Natural killer cell treated with Interleukin-12 subunit alpha and Interleukin-12 subunit beta and Interleukin-15 and Interleukin-18, amount 100 ng/mL, for 72 hours (primary cell): ENCODE measurements at places on chromosomes 5 and 9. TPM values are rescaled to one million over a fixed set of nuclear protein-coding genes. Genes with fewer than 3 reads are reported as not detected.

Gene SPATA31D4
- not detected for total RNA-seq

DNA sequence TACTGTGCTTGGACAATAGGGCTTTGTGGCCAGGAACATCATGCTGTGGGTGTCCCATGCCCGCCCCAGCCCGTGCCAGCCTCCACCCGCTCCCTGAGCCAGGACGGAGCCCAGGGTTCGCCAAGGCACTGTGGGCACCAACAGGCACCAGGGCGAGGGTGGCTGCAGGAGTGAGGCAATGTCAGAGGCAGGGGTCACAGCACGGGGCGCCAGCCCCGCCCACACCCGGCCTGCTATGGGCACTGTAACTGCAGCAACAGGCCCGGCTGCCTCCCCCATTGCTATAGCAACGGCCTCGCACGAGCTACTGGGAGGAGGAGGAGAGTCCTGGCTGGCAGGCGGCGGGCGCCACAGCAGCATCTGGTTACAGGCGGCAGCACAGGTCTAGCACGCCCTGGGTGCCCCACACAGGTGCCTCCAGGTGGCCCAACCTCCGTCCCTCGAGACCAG, 2.5 kb downstream of the ABCA2 start:
- H3K27ac ChIP-seq = no peak overlapping the region
- DNase-seq = no peak
- no peaks in the 10 kb centered on the region for H3K36me3 ChIP-seq
- H3K4me1 ChIP-seq = peaks cover 26% of the 10 kb centered on the region
- H3K27me3 ChIP-seq = no peaks in the 10 kb centered on the region
- H3K4me3 ChIP-seq = no peak overlapping the region

- H3K27me3 ChIP-seq = peaks cover 4% of the 10 kb centered on the region
- no peaks in the 10 kb centered on the region for H3K4me1 ChIP-seq
- no peak for DNase-seq
- H3K27ac ChIP-seq = no peak overlapping the region
These were observed 218.5 kb downstream of the TLE1 start for GRCh38 chr9:81470864-81471263.

Gene CCDC180
- total RNA-seq = 4.9 TPM

Gene ABCA2
- 77.6 TPM for total RNA-seq

Gene STKLD1
- total RNA-seq = not detected

DNA sequence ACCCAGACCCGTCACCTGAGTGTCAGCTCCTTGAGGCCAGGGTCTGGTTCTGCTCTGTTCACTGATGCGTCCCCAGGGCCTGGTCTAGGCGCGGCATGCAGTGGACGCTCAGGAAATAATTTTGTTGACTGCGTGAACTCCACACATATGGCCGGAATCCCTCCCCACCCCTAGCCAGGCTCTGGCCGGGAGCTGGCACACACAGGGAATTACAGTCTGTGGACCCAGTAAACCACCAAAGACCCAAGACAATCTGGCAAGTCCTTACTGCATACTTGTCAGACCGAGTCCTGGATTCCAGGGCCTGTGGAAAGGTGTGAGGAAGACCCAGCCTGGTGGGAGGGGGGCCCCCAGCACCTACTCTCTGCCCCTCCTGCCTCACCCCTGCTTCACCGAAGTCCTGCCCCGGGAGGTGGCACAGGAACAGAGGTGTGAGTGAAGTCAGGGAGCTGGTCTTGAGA, 113.0 kb upstream of the IER5L start:
- DNase-seq = no peak
- peaks cover 4% of the 10 kb centered on the region for H3K36me3 ChIP-seq
- H3K27ac ChIP-seq = no peak overlapping the region
- H3K4me1 ChIP-seq = no peaks in the 10 kb centered on the region

DNA sequence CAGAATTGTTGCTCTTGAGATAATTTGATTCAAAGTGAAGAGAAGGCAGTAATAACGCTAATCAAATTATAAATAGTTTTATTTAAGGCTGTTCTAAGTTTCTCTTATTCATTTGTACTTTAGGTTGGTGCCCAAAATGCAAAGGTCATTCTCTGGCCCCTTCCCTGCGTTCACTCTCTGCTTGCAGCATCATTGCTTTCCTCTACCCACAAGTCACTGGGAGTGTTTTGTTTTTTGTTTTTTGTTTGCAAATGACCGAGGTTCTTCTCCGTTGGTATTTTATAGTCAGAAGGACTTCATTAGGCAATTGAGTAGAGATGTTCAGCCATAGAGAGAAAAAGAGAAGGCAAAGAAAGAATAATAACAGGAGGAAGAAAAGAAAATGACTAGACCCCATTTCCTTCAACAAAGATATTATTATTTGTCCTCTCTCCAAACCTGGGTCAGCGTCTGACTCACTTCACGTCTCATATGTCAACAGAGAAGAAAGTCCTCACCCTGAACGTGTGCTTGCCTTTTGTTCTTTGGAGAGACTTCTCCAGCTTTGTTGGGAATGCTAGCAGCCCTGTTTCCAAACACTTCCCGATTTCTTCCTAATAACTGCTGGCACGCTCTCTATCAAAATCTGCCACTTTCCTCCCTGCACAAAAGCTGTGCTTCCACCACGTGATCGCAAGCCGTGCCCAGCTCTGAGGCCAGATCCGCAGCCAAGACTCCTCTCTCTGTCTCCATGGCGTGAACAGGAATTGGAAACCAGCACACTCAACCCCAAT, 119.8 kb downstream of the EBF1 start:
- no peaks in the 10 kb centered on the region for H3K36me3 ChIP-seq
- peaks cover 24% of the 10 kb centered on the region for H3K27me3 ChIP-seq
- H3K4me1 ChIP-seq = no peaks in the 10 kb centered on the region
- no peak for DNase-seq
- H3K4me3 ChIP-seq = no peak overlapping the region
- no peak overlapping the region for H3K27ac ChIP-seq

Gene MARCOL
- not detected for total RNA-seq

Gene FOXD4L4
- not detected for total RNA-seq

DNA sequence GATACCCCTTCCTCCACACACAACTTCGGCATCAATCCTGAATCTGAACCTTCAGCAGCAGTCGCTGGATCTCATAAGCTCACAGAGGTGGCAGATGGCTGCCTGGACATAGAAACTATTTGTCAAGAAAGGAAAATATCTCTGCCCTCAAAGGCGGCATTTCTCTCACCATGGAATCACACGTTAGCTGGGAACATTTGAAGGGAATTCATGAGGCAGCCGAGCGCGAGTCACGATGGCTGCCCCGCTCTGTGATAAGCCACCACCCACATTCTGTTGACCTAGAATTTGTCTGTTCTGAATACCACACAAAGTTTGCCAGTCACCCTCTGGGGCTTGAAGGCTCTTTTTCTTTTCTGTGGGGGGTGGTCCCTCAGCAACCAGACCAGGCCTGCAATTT, 157.9 kb downstream of the FSTL4 start:
- H3K4me3 ChIP-seq = no peak overlapping the region
- H3K27me3 ChIP-seq = peaks cover 2% of the 10 kb centered on the region

Gene CRAT
- total RNA-seq = 11.9 TPM

GRCh38 chr5:161344234-161344633, 202.3 kb downstream of the GABRB2 start:
- H3K27ac ChIP-seq = no peak overlapping the region
- no peak for DNase-seq
- H3K4me3 ChIP-seq = no peak overlapping the region
- no peaks in the 10 kb centered on the region for H3K27me3 ChIP-seq

Gene ABHD17B
- total RNA-seq = 33.9 TPM

Gene PCDHA11
- not detected for total RNA-seq

DNA sequence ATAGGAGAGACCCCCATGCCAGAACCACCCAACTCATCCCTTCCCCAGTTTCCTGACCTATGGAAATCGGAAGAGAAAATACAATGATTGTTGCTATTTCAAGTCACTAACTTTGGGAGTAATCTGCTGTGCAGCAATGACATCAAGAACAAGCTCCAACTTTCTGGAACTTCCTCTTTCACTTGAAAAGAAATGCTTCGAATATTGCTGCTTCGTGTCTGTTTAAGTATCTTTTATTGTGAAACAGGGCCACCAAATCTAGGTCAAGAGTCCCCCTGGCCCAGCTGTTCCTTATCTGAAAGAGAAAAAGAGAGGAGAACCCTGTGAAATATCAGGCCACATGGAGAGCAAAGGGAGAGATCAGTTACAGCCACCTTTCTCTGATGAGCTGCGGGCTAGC, 59.4 kb upstream of the DNAH5 start:
- no peak overlapping the region for H3K27ac ChIP-seq
- H3K4me1 ChIP-seq = no peaks in the 10 kb centered on the region
- H3K4me3 ChIP-seq = no peak overlapping the region
- DNase-seq = no peak
- no peaks in the 10 kb centered on the region for H3K36me3 ChIP-seq
- H3K27me3 ChIP-seq = peaks cover 32% of the 10 kb centered on the region

DNA sequence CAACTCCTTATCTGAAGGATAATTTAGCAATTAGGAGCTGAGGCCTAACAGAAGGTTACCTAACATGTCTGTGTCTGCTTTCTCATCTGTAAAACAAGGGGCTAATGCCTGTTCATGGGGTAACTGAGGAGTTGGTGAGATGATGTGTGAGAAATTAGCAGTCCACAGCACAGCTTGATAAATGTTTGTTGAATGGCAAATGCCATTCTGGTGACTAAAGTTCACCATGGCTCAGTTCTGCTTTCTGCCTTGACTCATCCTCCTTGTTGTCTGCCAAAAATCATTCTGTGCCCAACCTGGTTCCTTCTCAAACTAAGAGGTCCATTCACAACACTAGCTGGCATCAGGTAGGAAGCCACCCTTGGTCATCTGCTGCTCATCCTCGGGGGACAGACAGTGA, 552.0 kb upstream of the KLF4 start:
- no peaks in the 10 kb centered on the region for H3K4me1 ChIP-seq
- no peak overlapping the region for H3K27ac ChIP-seq
- H3K4me3 ChIP-seq = no peak overlapping the region
- no peaks in the 10 kb centered on the region for H3K27me3 ChIP-seq
- H3K36me3 ChIP-seq = no peaks in the 10 kb centered on the region
- DNase-seq = no peak

- no peak overlapping the region for H3K4me3 ChIP-seq
- no peaks in the 10 kb centered on the region for H3K4me1 ChIP-seq
- no peaks in the 10 kb centered on the region for H3K36me3 ChIP-seq
- DNase-seq = no peak
- no peaks in the 10 kb centered on the region for H3K27me3 ChIP-seq
- no peak overlapping the region for H3K27ac ChIP-seq
These were observed 82.9 kb downstream of the ADAMTS2 start for GRCh38 chr5:179262126-179262920.

- no peak overlapping the region for H3K4me3 ChIP-seq
- H3K4me1 ChIP-seq = peaks cover 26% of the 10 kb centered on the region
- no peak overlapping the region for H3K27ac ChIP-seq
- peaks cover 9% of the 10 kb centered on the region for H3K27me3 ChIP-seq
- no peak for DNase-seq
These were observed 18.4 kb upstream of the TCF7 start for GRCh38 chr5:134095887-134096589.

Gene CYSRT1
- 0.29 TPM for total RNA-seq

- H3K27me3 ChIP-seq = no peaks in the 10 kb centered on the region
- no peak for DNase-seq
- H3K4me1 ChIP-seq = no peaks in the 10 kb centered on the region
- H3K27ac ChIP-seq = no peak overlapping the region
These were observed 219.7 kb upstream of the CD180 start for GRCh38 chr5:67416133-67416937.

GRCh38 chr9:127550282-127550681, 61.8 kb upstream of the STXBP1 start:
- H3K4me1 ChIP-seq = peaks cover 9% of the 10 kb centered on the region
- H3K36me3 ChIP-seq = no peaks in the 10 kb centered on the region
- no peak for DNase-seq

- no peak overlapping the region for H3K4me3 ChIP-seq
- H3K4me1 ChIP-seq = peaks cover 9% of the 10 kb centered on the region
- DNase-seq = no peak
- peaks cover 8% of the 10 kb centered on the region for H3K27me3 ChIP-seq
These were observed 1.5 kb upstream of the DEPDC1B start for GRCh38 chr5:60701321-60701968.

Gene PSAT1
- 51.8 TPM for total RNA-seq

Gene FAM174A
- total RNA-seq = 13.1 TPM

Gene INSL6
- not detected for total RNA-seq

- H3K36me3 ChIP-seq = no peaks in the 10 kb centered on the region
- H3K4me1 ChIP-seq = peaks cover 5% of the 10 kb centered on the region
- H3K27ac ChIP-seq = no peak overlapping the region
- no peak overlapping the region for H3K4me3 ChIP-seq
- H3K27me3 ChIP-seq = peaks cover 10% of the 10 kb centered on the region
These were observed 1129.9 kb downstream of the TAF11L14 start for GRCh38 chr5:18764161-18764560.

- no peaks in the 10 kb centered on the region for H3K4me1 ChIP-seq
- no peak for DNase-seq
- H3K27ac ChIP-seq = no peak overlapping the region
- no peak overlapping the region for H3K4me3 ChIP-seq
- no peaks in the 10 kb centered on the region for H3K36me3 ChIP-seq
These were observed 844.4 kb upstream of the CDH18 start for GRCh38 chr5:20832204-20833080.

DNA sequence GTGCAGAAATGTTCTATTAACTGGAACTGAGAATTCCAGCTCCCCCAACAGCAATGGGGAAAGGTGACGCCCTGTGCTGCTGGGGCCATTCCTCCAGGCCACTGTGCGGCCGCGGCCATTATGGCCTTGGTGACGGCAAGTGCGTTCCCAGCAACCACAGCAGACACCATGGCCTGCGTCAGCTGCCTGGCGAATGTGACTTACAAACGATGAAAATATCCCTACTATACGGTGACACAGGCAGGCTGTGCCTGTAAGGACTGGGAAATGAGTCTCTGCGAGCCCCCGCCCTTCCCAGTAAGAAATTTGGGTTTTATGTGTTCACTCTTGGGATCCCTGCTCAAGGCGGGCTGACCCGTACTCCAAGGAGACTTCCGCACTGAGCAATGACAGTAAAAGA, 20.6 kb downstream of the CLPTM1L start:
- H3K4me3 ChIP-seq = no peak overlapping the region
- H3K27ac ChIP-seq = no peak overlapping the region
- peaks cover 22% of the 10 kb centered on the region for H3K4me1 ChIP-seq

DNA sequence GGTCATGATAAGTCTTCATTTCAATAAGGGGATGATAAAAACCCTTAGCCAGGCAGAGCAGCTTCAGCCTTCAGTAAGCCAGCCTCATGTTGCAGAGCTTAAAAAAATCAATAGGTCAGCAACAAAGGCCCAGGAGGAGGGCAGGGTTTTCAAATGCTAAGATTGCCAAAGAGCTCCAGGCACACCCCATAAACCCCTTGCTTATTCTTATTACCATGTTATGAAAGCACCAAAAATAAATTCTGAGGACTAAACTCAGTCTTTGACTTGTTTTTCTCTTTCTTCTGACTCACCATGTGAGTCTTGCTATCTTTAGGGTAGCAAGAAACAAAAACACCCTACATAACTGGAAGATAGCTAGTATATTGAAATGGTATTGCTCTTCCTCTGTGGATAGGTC, 317.1 kb downstream of the KCTD16 start:
- no peak overlapping the region for H3K4me3 ChIP-seq
- no peaks in the 10 kb centered on the region for H3K4me1 ChIP-seq
- DNase-seq = no peak
- H3K36me3 ChIP-seq = no peaks in the 10 kb centered on the region
- H3K27me3 ChIP-seq = no peaks in the 10 kb centered on the region
